ENCODE measurements at places on chromosomes 3 and 15. TPM values are rescaled to one million over a fixed set of nuclear protein-coding genes. Genes with fewer than 3 reads are reported as not detected.

XRN1 gene
- total RNA-seq: 112 TPM

LRRC3B gene
- not detected for total RNA-seq

CD276 gene
- 0.76 TPM for total RNA-seq

CATSPER2 gene
- 6.6 TPM for total RNA-seq

CNTN6 gene
- total RNA-seq: not detected

CPEB1 gene
- total RNA-seq: 0.33 TPM

TTC23 gene
- 2.2 TPM for total RNA-seq

SUCNR1 gene
- total RNA-seq: not detected

SERINC4 gene
- 0.32 TPM for total RNA-seq

SLC7A14 gene
- total RNA-seq: not detected

DZIP1L gene
- not detected for total RNA-seq

MOBP gene
- not detected for total RNA-seq

SAMMSON gene
- not detected for total RNA-seq

CRYGS gene
- 10.4 TPM for total RNA-seq

MCF2L2 gene
- total RNA-seq: 8.1 TPM

SPATA12 gene
- not detected for total RNA-seq

ADGRG7 gene
- not detected for total RNA-seq

GPR149 gene
- total RNA-seq: not detected

FEZF2 gene
- total RNA-seq: not detected

ILDR1 gene
- total RNA-seq: not detected

SYNPR gene
- total RNA-seq: not detected

LMAN1L gene
- total RNA-seq: 0.42 TPM

CHCHD4 gene
- 8.3 TPM for total RNA-seq

SLC28A1 gene
- not detected for total RNA-seq

LIPH gene
- total RNA-seq: not detected

SEMA5B gene
- total RNA-seq: 0.08 TPM

SLC9A9 gene
- 14.1 TPM for total RNA-seq

CD96 gene
- 183 TPM for total RNA-seq

LEKR1 gene
- total RNA-seq: 2.8 TPM

CCDC39 gene
- not detected for total RNA-seq

ZPLD1 gene
- not detected for total RNA-seq

ADAMTS9 gene
- total RNA-seq: 0.10 TPM

COL6A5 gene
- total RNA-seq: not detected

CLDN1 gene
- not detected for total RNA-seq

MKRN3 gene
- 2.0 TPM for total RNA-seq

FMN1 gene
- 14.9 TPM for total RNA-seq

FAM81A gene
- not detected for total RNA-seq

GOLGA8F gene
- not detected for total RNA-seq

MYRIP gene
- not detected for total RNA-seq

CACNA2D3 gene
- not detected for total RNA-seq

TIGIT gene
- total RNA-seq: 39.9 TPM

FETUB gene
- not detected for total RNA-seq

VWA5B2 gene
- total RNA-seq: 0.23 TPM

FAIM gene
- 4.8 TPM for total RNA-seq

AGBL1 gene
- not detected for total RNA-seq

MELTF gene
- 2.6 TPM for total RNA-seq

PROK2 gene
- 0.42 TPM for total RNA-seq

BOC gene
- total RNA-seq: 0.20 TPM

ANKUB1 gene
- not detected for total RNA-seq

SEMA3F gene
- total RNA-seq: 0.46 TPM

ZDHHC23 gene
- total RNA-seq: 4.5 TPM

ZNF662 gene
- 8.8 TPM for total RNA-seq

PLCH1 gene
- 0.12 TPM for total RNA-seq

COMMD4 gene
- 25.0 TPM for total RNA-seq

CHRNB4 gene
- not detected for total RNA-seq

DAZL gene
- total RNA-seq: not detected

SLC22A14 gene
- total RNA-seq: not detected

GOLGA8G gene
- 0.12 TPM for total RNA-seq

All from T-cell (primary cell).